Forelimb muscle (tissue), 1 donor: ENCODE measurements at places on chromosomes 1 and 21. TPM values are rescaled to one million over a fixed set of nuclear protein-coding genes. Genes with fewer than 3 reads are reported as not detected.

GRCh38 chr1:114482585-114482984 is 28.4 kb downstream of the TRIM33 start:
- no peak for DNase-seq

- DNase-seq, result no peak
Measured at GRCh38 chr1:190478149-190479049, 735 bp upstream of the BRINP3 start.

The MX2 gene
- 1.1 TPM for polyA plus RNA-seq

- DNase-seq, result peak; percentile 47
Measured at GRCh38 chr1:35568975-35569395, 4.1 kb upstream of the TFAP2E start.

- DNase-seq, result no peak
Measured at GRCh38 chr1:6490181-6491080, 1.0 kb downstream of the PLEKHG5 start.

- no peak for DNase-seq
Measured at GRCh38 chr1:172616195-172616594, 42.7 kb upstream of the FASLG start.
